MM.1S (cell line): ENCODE measurements at places on chromosomes 13 and 19.

GRCh38 chr13:48000559-48001113, 437 bp downstream of the SUCLA2 start:
- peak; percentile 8 for DNase-seq

DNA sequence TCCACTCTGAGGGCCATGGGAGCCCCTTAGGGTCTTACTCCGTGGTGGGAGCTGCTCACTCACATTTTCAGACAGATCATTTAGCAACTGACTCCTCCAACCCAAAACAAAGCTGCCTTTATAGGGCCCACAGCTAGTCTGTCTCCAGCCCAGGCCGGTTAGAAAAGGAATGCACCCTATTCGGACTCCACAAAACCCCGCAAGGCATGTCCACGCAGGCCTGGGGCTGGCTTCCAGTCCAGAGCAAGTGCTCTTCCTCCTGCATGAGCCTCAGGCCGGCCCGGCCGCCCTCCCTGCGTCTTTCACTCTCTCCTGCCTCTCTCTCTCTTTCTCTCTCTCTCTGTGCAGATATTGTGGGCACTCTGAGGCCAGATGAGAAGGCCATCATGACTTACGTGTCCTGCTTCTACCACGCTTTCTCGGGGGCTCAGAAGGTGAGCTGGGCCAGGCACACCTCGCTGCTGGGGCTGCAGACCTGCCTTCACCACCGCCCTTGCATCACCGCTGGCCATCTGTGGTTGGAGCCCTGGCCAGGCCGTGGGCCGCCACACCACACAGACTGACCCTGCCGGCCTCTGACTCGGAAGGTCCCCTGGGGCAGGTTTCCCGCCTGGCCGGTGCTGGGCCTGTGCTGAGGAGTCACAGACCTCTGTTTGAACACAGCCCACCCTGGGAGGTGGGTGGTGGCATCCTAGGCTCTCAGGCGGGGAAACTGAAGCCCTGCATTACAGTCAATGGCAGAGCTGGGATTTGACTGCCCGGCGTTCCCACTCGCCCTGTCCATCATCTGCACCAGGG, 33.1 kb downstream of the CAPN12 start:
- DNase-seq = no peak

DNA sequence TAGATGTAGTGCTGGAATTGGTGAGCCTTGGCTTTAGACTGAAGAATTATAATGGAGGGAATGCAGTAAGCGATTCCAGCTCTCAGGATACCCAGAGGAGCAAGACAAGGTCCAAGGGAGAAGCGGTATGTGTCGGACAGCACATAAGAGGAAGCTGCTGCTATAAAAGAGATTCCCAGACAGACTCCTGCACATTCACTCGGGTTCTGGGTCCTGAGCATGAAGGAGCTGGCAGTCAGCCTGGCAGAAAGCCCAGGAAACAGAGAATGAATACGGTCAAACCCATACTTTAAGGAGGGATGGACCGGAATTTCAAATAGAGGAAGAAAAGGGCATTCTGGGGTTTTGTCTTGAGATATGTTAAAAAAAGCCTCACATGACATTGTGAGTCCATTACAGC, 308.3 kb downstream of the DNAJC15 start:
- DNase-seq = no peak

GRCh38 chr13:112179421-112179820, 112.5 kb downstream of the SOX1 start:
- DNase-seq = no peak

GRCh38 chr13:89454681-89455080, 1783.5 kb downstream of the SLITRK5 start:
- DNase-seq = no peak

DNA sequence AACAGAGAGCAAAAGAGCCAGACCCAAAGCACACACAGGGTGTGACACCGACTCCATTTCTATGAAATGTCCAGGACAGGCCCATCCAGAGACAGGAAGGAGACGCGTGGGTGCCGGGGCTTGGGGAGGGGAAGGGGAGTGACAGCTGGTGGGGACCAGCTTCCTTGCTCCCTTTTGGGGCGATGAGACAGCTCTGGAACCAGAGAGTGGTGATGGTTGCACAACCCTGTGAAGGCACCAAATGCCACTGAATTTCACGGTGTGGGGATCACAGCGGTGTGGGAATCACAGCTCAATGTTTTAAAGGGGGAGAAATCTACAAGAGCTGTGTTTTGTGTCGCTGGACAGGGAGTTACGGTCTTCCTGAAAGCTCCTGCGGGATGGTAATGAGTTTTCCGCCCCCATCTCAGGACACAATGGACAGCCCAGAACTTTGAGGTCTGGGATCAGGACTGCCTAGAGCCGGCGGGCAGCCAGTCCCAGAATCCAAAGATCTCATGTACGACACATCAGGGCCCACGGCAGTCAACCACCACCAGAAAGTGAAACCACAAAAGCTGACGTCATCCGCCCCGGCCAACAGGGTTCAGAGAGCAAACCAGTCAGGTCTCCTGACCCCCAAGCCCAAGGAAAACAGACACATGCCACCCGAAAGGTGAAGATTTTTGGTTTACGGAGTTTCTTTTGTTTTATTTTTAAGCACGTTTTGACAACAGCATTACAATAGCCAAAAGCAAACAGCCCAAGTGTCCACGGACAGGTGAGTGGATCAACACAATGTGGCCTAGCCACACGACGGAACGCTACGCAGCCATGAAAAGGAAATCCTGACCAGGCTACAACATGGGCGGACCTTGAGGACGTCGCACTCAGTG, 7.3 kb downstream of the SGTA start:
- no peak for DNase-seq

GRCh38 chr19:30217461-30217860, 154.7 kb upstream of the ZNF536 start:
- DNase-seq = no peak

DNA sequence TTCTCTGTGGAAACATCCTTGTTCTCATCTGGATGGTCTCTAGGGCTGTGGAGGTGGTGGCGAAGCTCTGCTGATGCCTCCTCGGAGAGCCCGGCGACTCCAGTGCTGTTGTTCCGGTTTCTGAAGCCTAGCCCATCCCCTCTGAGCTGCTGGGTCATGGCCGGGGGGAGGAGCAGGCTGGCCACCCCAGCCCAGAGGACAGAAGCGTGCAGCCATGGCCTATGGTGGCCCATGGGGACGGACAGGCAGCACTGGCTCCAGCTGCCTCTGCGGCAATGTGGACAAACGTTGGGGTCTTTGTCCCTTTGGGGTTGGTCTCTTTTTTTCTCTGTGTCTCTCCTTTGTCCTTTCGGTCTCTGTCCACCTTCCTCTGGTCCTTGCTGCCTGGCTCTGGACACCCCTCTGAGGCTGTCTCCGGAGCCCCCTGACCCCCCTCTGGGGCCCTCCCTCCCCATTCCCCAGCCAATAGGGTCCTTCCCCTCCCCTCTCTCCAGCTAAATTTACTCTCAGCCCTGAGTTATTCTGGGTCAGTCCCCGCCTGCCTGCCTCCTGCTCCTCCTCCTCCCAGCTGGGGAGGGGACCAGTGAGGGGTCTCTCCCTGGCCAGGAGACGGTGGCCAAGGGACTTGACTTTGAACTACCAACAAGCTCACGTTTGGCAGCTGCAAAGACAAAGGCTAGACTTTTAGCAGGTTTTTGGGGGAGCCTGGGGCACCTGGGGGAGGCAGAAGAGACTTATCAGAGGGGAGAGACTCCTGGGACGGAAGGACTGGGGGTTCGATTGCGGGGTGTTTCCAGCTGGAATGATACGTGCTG, at the start of gene HRC:
TSS of gene HRC (minus strand) at position 392 of the 815 bp plus-strand sequence. CDS start at position 233, 159 bp downstream.
- DNase-seq = no peak

GRCh38 chr13:98524391-98524790, 52.5 kb downstream of the STK24 start:
- DNase-seq = no peak

DNA sequence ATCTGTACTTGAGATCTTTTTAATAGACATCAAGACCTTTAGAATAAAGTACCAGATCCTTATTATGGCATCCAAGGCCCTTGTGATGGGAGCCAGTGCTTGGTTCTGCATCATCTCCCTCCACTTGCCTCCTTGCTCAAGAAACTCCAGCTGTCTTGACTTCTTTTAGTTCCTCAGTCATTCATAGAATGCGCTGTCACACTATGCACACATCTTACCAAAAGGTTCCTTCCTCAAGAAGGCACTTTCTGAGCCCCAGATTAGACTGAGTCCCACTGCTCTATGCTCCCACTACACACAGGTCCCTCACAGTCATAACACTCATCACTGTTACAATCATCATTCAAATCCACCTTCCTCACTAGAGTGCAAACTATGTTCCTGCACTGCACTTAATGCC, 57.8 kb upstream of the ITM2B start:
- no peak for DNase-seq

- DNase-seq = peak; percentile 7
These were observed 2.4 kb upstream of the ZNF506 start for GRCh38 chr19:19823916-19824315.

DNA sequence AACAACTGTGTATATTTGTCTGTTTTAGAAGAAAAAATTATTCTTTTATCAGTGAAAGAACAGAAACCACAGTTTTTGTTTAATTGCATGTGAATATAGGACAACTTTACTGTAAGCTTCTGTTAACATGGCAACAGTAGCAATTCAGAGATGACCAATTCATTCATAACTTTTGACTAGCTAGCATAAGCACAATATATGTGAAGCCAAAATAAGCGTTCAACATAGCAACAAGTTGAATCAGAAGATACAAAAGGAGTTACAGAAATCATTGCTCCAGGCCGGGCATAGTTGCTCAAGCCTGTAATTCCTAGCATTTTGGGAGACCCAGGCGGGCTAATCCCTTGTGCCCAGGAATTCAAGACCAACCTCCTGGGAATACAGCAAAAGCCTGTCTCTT, 197.1 kb upstream of the GPC6 start:
- DNase-seq = no peak

DNA sequence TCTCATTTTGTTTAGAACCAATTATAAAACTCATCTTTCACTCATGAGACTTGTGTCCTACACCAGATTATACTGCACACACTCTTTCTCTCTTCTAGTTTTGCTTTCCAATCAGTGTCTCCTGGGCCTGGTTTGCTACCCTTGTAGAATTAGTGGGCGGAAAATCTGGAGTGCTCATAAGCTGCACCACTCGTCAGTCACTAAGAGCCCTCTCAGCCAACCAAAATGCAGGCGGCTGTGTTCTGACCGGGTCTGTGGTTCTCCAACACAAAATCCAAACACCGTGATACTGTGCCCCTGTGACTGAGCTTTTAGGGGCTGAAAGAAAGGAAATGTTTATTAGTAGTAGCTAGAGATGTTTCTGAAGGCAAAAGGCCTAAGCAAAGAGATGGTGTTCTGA, 83.7 kb upstream of the OBI1 start:
- DNase-seq = no peak

DNA sequence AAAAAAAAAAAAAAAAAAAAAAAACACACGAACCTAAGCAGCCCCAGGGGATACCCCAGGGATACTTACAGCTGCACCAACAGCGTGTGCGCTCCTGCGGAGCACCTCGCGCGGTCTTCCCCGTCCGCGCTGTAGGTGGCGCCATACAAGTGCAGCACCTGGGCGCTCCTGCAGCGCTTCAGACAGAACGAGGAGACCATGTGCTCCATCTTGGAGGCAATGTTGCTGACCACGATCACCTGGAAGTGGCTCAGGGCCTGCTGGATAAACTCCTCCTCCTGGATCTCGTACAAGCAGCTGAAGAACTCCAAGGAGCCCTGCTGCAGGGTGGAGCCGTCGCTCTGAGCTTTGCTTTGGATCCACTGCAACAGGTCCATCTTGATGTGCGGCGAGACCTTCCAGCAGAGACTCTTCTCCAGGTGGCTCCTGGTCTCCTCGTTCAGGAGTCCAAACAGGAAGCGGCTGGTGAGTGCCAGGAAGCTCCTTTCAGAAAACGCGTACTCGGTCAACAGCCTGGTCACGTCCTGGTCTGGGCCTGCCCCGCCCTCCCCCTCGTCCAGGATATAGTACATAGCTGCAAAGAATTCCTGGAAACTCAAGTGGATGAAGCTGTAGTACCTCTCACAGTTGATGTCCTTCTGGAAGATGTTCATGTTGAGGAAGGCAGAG, 14.5 kb downstream of the NLRP12 start:
- no peak for DNase-seq

DNA sequence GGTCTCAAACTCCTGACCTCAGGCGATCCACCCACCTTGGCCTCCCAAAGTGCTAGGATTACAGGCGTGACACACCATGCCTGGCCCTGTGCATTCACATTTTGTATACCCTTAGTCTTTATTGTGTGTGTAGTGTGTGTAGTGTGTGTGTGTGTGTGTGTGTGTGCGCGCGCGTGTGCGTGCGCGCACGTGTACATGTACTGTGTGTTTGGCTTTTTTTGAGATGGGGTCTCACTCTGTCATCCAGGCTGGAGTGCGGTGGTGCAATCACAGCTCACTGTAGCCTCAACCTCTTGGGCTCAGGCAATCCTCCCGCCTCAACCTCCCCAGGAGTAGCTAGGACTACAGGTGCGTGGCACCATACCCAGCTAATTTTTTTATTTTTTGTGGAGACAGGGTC, 22.1 kb downstream of the ITM2B start:
- no peak for DNase-seq

GRCh38 chr19:35717665-35718344, at the start of gene KMT2B:
TSS of gene KMT2B (plus strand) at chr19:35718003. CDS start at chr19:35718019, 16 bp downstream.
- no peak for DNase-seq

GRCh38 chr13:112103961-112104880, 37.3 kb downstream of the SOX1 start:
- DNase-seq = no peak

- DNase-seq = no peak
These were observed 81.7 kb upstream of the ARHGEF7 start for GRCh38 chr13:111033172-111034130.

DNA sequence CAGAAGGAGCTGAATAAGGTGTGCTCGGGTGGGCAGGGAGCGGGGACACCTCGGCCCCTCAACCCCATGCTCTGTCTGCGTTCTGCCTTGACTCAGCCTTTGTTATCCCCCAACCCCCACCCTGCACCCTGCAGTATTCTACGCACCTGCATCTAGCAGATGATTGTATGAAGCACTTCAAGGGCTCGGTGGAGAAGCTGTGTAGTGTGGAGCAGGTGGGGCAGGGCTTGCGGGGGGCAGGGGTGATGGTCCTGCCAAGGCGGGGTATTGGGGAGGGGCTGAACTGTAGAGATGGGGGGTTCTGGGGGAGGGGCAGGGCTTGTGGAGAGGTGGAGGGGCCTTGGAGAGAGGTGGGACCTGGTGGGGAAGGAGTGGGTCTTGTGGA, 6.1 kb downstream of the STXBP2 start:
- DNase-seq = no peak

GRCh38 chr19:48353677-48354076, 10.1 kb downstream of the TMEM143 start:
- DNase-seq = no peak

GRCh38 chr13:49608651-49609331, 19.5 kb upstream of the ARL11 start:
- no peak for DNase-seq

DNA sequence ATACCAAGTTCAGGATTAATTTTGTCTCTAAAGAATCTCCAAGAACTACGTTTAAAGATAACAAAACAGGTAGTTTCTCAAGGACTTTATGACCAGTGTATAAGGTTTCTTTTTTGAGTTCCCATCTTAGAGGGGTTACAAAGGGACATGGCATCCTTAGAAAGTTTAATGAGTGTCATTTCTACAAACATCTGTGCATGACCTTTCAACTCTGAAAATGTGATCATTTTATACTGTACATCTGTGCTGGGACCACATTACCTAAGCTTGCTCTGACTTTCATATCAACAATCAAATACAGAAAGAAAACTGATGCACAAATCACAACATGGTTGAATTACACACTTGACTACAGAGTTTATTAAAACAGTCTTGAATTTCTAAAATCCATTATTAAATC, 37.1 kb downstream of the KLF12 start:
- no peak for DNase-seq

GRCh38 chr19:45403781-45404556, 900 bp downstream of the PPP1R13L start:
- DNase-seq = peak; percentile 76
